DMS53 (cell line): ENCODE measurements at places on chromosomes 16 and 17.

DNA sequence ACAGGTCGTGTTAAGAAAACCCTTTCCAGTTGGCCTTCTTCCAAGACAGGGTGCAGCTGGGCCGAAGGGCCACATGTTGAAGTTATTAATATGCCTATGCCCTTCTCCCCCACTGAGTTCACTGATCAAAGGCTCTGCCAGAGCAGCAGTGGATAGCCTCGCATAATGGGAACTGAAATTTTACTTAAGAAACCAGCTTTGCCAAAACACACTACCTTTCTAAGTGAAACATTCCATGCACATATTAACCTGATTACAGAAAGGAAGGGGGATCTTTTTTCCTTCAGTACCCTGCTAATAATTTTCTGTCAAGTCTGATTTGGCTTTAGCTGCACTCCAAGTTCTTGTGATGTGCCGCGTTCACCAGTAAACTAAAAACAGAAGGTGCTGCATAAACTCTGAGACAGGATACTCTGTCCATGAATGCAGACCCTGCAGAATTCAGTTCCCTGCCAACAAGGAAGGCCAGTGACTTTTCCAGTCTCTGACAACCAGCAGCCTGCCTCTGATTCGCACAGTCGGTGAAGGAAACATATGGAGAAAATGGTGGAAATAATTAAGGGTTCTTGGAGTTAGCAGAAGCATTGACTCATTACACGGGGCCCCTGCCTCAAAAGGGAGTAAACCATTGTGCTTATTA is 283.8 kb downstream of the ZFHX3 start:
- DNase-seq, result no peak

- peak; percentile 25 for DNase-seq
Observed at GRCh38 chr16:17205279-17206211, 265.2 kb downstream of the XYLT1 start.

DNA sequence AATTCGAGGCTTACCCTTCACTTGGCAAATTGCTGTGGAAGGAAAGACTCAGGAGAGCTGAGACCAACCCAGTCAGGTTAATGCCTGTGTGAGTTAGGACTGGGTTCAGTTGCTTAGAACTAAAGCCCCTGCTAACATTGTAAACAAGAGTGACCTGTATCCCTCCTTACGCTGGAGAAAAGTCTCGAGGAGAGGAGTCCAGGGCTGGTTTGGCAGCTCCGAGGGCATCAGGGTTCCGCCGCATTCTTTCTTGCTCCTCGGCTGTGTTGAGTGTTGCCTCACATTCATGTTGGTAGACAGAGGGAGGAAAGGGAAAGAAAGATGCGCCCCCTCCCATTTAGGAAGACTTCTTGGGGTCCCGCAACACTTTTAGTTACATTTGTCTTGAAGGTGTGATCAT is 18.5 kb downstream of the VPS35L start:
- no peak for DNase-seq

DNA sequence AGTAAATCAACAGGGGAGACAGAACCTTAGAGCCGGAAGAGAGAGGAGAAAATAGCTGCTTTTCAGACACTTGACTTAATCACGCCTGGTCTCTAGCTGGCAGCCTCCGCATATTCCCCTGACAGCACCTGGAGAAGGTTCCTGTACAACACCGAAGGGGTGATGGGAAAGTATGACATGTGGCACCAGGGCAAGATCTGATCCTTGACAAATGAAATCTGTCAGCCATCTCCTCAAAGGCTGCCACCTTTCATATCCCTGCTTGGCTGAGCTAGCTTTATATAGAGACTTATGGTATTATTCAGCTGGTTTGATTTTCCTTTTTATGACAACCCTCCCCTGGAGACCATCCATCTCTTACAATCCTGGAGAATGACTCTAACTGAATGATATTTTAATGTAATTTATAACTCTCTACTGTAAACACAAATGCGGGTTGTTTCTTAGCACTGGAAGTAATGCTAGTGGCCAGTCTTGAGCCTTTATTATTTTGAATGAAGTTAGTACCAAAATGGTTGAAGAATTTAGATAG is 1205.3 kb upstream of the CDH8 start:
- no peak for DNase-seq

- DNase-seq, result no peak
Observed at GRCh38 chr17:31400481-31400950, 9.0 kb downstream of the RAB11FIP4 start.
